ENCODE measurements at places on chromosomes 3 and 15.

DNA sequence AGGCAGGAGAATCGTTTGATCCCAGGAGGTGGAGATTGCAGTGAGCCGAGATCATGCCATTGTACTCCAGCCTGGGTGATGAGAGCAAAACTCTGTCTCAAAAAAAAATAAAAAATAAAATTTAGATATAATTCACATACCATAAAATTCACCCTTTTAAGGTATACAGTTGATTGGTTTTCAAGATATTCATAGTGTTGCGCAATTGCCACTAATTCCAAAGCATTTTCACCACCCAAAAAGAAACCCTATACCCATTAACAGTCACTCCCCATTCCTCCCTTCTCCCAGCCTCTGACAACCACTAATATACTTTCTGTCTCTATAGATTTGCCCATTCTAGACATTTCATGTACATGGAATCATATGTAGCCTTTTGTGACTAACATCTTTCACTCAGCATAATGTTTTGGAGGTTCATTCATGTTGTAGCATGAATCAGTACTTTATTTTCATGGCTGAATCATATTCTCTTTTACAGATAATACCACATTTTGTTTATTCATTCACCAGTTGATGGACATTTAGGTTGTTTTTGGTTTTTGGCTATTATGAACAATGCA, 116.7 kb downstream of the RASA2 start:
- no peak for DNase-seq

- DNase-seq, result peak; percentile 55
Observed at GRCh38 chr3:127831723-127832172, 9.4 kb upstream of the MGLL start.

DNA sequence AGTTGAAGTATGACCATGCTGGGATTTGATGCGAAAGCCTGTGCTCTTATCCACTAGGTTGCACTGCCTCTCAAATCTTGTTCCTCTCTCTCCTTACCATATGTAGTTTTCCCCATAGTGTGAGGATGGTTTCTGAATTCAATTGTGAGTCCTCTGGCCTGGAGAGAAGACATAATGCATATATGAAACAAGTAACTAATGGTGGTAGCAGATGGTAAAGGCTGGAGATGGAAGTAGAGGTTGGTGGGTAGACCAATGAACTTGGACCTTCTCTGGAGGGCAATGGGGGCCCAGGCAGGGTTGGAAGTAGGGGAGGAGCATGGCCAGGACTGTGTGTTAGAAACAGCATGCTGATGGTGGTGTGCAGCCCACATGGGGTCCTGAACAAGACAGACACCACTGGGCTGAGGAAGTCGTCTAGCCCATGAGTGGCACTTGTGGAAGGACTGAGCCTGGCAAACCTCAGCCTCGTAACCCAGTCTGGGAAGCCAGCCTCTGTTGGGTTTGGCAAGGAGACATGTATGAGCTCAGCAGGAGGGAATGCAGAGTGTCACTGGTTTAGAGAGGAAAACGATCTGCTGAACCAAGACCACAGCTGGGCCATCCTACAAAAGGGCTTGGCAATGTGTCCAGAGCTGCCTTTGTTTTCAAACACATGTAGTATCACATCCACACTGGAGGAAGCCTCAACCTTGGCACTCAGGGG, 18.5 kb upstream of the LMCD1 start:
- no peak for DNase-seq

DNA sequence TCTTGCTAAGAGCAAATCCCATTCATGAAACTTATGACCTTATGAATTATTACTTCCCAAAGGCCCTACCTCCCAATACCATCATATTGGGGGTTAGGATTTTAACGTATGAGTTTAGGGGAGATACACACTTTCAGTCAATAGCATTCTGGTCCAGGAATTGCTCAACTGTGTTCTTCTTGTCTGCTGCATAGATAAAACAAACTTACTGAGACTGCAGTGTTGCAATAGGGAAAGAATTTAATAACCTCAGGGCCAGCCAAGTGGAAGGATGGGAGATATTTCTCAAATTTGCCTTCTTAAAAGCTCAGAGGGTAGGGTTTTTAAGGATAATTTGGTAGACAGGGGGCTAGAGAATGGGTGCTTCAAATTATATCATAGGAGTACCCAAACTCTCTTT, 625.8 kb downstream of the OTOL1 start:
- no peak for DNase-seq

DNA sequence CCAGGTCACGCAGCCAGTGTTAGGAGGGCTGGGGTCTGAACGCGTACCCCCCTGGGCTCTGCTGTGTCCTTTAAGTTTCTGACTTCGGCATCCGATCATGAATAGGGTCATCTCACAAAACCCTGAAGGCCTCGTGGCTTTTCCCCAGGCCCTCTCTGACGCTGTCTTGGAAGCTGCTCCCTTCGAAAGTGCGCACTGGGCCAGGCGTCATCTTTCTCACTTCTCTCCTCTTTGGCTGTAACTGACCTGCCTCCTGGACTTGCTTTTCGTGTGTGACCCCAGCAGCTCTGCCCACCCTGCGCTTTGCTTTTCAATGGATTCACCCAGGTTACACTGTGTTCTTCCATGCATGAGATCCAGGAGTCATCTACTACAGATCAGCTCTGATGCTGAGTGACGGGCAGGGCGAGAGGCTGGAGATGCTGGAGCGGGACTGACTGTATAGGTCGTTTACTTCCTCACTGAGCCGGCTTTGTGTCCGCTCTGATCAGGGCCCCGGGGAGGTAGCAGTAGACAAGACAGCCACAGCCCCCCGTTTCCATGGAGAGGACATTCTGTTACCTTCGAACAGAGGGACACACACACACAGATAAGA, 45.0 kb upstream of the PCSK6 start:
- DNase-seq, result no peak

- DNase-seq, result no peak
Observed at GRCh38 chr3:112002096-112002971, 3.6 kb downstream of the TAGLN3 start.

GRCh38 chr3:50453907-50454306, 49.5 kb downstream of the CACNA2D2 start:
- no peak for DNase-seq

DNA sequence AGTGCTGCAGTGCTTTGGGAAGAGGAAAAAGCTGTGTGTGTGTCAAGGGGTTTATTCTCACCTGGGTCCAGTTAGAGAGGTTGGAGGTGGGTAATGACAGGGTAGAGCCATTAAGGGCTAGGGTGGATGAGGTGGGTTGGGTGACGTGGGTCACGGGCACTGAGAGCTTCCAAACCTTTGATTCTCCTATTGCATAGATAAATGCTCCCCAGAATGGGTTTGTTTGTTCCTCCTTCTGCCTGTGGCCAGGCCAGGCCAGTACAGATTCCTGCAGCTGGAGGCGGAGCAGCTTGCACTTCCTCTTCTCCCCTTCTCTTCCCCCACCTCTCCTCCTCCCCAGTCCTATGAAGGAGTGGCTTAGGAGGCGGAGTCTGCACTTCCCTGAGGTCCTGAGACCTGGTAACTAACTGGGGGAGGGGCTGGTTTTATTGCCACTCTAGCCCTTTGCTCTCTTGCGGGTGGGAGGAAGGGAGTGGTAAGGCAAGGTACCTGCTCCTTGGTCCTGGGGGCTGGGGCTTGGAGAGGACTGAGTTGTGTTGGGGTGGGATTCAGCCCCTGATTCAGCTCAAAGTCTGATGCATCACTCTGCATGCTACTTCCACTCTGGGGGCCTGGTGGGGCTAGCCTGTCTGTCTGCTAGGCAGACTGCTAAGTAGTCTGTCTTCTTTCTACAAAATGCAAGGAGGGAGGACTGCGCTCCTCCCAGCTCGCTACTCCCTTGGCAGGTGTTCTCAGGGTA, 3.5 kb downstream of the SPINT1 start:
- DNase-seq, result peak; percentile 82

GRCh38 chr3:5349343-5349742, 161.8 kb downstream of the EDEM1 start:
- no peak for DNase-seq

- DNase-seq, result no peak
Observed at GRCh38 chr3:198048445-198048844, 88.4 kb downstream of the LMLN start.

GRCh38 chr15:40511093-40511471, 40.3 kb downstream of the CHST14 start:
- DNase-seq, result no peak

- no peak for DNase-seq
Observed at GRCh38 chr3:100880072-100880471, 113.1 kb downstream of the ABI3BP start.

- no peak for DNase-seq
Observed at GRCh38 chr15:77797270-77797669, 164.6 kb upstream of the LINGO1 start.

GRCh38 chr3:133927540-133928066, 31.9 kb upstream of the RAB6B start:
- DNase-seq, result peak; percentile 30

DNA sequence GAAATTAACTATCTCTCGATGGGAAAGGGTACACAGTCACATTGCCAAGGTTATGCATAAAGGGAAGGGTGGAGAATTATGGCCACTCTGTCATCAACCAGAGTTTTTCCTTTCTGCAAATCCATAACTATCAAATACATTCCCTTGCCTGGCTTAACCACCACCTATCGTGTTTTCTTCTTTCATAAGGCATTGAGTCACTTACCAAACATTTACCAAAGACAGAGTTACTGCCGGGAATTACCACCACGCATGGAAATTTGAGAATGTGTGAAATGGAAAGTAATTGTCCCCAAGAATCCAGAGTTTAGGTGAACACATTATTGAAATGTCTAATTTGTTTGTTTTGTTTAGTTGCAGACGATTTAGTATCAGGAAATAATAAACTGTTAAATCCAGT, 134.3 kb upstream of the LRRN1 start:
- no peak for DNase-seq

DNA sequence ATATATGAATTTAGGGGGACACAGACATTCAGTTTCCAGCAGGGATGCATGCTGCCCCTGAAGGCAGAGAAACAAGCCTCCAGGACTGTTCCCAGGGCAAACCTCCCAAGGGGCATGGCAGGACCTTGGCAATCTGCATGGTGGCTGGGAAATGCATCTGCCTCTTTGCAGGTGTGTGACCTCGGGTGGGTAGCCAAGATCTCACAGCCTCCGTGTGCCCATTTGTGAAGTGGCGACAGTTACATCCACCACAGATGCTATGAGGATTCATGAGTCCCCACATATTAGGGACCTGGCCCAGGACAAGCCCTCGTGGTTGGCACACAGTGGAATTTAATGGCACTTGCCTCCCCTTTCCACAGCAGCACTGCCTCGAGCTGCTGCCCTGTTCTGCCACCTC, 29.9 kb downstream of the SLC28A1 start:
- DNase-seq, result no peak

- DNase-seq, result peak; percentile 59
Observed at GRCh38 chr3:42557854-42558253, 23.9 kb downstream of the SEC22C start.

DNA sequence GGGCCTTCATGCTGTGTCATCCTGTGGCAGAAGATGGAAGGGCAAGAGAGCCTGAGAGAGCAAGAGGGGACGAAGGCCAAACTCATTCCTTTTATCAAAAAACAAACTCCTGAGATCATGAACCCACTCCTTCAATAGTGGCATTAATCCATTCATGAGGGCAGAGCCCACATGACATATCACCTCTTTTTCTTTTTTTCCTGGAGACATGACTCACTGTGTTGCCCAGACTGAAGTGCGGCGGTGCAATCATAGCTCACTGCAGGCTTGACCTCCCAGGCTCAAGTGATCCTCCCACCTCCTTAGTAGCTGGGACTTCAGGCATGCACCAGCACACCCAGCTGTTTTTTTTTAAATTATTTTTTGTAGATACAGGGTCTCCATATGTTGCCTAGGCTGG, 92.0 kb upstream of the RNU6-1 start:
- DNase-seq, result no peak

- DNase-seq, result no peak
Observed at GRCh38 chr3:149224736-149225594, 3.3 kb upstream of the CP start.

DNA sequence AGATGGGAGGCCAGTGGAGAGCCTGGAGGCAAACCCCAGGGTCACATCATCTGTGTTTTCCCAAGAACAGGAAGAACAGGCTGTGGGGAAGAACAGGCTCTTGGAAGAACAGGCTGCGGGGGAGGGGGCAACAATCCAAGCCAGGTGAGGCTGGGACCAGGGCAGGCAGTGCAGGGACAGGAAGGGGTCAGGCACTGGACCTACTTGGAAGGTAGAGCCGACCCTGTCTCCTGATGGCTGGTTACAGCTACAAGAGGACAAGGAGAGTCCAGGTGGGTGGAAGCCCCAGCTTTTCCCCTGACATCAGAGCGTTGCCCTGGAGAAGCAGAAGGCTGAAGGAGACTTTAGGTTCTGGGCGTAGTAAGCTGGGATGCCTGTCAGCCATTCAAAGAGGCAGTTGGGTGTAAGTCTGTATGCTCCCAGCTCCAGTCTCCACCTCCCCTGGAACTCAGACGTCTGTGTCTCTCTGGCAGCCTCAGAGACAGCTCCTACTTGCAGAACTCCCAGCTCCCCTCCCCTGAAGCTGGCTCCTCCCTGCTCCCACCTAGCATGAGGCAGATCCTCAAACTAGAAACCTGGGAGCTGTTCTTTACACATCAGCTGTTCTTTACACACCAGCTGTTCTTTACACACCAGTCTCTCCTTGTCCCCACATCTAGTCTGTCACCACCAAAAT, 130.9 kb downstream of the DNAJB8 start:
- no peak for DNase-seq

- DNase-seq, result no peak
Observed at GRCh38 chr3:139308560-139308959, 35.3 kb upstream of the MRPS22 start.

- peak; percentile 70 for DNase-seq
Observed at GRCh38 chr3:17579289-17580031, 163.0 kb downstream of the TBC1D5 start.

DNA sequence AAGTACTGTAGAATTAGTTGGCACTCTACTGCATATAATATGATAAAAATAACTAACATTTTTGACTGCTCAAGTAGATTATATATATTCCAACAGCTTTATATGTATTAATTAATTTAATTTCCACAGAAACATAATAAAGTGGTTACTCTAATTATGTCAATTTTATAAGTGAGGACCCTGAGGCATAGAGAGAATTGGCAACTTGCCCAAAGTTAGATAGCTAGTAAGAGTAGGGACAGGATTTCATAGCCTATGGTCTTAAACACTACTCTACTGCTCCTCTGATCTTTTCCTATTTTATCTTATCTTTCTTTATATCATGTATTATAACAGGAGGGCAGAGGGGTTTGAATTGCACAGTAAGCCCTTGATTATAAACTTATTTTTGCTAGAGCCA, 418.7 kb upstream of the SGO1 start:
- DNase-seq, result no peak

- DNase-seq, result no peak
Observed at GRCh38 chr15:85353516-85353915, 26.9 kb upstream of the AKAP13 start.
